Activated gamma-delta T cell treated with anti-CD3 and anti-CD28 coated beads, Interleukin-2, amount 50 U/mL, for 16 hours (primary cell): ENCODE measurements at places on chromosomes 3 and 15.

DNA sequence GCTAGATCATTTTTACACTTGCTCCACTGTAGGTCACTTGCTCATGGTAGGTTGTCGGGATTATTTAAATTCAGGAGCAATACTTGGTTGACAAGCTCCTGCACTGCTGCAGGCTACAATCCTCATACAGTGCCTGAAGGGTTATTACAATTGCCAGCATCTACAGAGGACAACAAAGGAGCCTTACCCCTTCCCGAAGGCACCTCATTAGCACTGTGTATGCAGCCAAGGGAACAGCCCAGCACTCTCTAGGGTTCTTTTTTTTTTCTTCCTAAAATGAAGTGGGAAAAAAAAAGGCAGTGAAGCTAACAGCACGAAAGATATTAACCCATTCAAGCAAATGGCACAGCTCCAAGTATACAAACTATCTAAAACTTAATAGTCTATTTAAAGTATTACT, 142.7 kb downstream of the ULK4 start:
- no peak for DNase-seq

DNA sequence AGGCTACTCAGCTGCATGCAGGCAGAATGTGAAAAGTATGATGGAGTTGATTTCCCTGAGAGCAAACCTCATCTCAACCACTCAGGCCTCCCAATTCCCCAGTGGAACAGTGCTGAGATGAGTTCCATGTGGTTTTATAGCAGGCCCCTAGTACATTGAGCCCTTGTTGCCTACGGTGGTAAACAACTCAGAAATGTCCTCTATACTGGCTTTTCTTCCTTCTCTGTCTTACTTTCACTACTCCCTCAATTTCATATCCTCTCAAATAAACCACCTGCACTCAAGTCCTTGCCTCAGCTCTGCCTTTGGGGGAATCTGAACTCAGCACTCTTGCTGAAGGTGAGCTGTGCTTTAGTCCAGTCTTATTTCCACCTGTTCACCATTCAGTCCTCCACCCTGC, 399.9 kb downstream of the PDCD6IP start:
- DNase-seq, result no peak

DNA sequence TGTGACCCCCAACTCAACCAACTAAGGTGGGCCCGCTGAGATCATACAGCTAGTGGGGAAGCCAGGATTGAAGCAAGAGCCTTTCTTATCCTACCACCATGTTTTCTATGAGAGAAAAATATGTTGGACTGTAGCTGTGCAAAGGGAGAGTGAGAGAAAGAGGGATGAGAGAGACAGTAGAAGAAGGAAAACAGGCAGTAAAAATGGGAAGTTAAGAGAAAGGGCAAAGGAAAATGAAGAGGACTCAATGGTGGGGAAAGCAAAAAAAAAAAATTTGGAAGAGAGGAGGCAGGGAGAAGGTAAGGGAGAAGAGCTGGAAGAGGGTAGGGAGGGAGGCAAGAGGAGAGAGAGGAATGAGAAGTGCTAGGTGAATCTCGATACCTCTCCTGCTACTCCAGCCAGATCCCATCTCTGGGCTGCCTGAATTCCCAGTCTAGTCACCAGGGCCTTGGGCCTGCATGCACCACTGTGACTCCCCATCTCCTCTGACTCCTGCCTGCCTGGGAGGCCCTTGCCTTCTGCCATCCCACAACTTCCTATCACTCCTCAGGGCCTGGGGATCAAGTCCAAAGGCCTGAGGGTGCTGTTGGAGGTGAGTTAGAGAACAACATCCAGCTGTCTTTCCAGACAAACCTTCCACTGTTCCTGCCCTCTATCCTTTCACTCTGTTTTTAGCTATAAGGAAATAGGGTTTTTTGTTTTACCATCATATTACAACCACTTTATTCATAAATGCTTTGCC, 15.7 kb downstream of the FAM81A start:
- no peak for DNase-seq

- no peak for DNase-seq
Observed at GRCh38 chr3:50171540-50172301, 16.6 kb downstream of the SEMA3F start.

DNA sequence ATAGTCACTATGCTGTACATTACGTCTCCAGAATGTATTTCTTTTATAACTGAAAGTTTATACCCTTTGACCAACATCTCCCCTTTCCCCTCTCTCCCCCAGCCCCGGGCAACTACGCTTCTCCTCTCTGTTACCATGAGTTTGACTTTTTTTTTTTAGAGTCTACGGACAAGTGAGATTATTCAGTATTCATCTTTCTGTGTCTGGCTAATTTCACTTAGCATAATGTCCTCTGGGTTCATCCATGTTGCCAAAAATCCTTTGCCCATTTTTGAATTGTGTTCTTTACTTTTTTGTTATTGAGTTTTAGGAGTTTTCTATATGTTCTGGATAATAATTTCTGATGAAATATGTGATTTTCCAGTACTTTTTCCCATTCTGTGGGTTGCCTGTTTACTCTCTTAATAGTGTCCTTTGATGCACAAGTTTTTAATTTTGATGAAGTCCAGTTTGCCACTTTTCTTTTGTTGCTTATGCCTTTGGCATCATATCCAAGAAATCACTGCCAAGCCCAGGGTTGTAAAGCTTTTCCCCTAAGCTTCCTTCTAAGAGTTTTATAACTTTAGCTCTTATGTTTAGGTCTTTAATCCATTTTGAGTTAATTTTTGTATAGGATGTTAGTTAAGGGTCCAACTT, 126.7 kb upstream of the NSMCE3 start:
- DNase-seq, result no peak

DNA sequence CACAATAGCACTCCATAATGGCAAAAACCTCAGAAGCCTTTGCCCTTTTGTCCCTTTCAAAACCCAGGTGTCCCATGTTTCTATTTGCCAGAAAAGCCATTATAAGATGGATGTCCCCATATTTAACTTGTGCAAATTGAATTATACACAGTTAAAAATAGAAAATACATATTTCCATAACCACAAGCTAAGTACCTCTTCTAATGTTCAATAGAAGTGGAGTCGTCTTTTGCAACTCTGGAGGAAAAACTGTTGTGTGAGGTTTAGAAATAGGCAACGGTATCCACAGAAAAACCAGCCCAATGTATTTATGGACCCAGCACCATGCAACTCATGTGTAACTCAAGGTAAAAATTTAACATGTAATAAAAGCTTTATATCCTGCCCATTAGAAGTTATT, 83.6 kb upstream of the STRIT1 start:
- DNase-seq, result no peak

DNA sequence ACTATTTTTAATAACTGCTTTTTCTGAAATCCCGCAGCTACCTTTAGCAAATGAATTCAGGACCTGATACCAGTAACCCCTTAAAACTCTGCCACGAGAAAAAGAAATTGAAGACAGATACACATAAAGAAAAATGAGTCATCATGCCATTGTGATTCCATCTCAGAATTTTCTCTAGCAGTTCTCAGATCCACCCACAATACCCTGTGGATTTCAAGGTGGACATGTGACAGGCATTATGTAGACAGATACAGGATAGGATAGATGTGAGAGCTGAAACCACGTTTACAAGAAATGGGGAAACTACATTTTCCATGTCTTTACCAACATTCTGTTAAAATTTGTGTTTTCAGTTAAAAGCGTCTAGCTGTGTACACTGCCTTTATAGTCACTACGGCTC, 291.9 kb upstream of the NR2F2 start:
- no peak for DNase-seq

GRCh38 chr15:39593656-39594445, 13.0 kb downstream of the THBS1 start:
- no peak for DNase-seq

DNA sequence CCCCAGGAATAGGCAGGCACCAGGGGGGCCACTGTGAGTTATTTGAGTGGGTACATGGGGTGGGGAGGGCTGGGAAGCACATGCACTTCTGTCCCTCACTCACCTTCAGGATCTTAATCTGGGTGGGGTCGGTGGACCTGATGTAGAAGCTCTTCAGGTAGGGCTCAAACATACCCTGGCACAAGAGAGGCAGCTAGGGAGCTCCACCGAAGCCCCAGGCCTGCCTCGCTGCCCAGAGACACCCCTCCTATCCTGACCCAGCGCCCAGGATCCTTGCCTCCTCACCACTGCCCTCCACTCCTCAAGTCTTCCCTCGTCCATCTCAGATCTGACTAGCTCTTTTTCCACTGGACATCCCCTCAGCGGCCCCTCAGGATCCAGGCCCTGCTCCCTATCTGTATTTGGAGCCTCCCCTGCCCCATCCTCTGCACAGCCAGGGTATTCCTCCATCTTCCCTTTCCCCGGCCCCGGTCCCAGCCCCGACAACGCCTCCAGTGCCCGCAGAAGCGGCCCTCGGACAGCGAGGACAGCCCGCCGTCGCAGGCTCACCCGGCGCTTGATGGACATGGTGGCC, 30.0 kb downstream of the AP3B2 start:
- no peak for DNase-seq

DNA sequence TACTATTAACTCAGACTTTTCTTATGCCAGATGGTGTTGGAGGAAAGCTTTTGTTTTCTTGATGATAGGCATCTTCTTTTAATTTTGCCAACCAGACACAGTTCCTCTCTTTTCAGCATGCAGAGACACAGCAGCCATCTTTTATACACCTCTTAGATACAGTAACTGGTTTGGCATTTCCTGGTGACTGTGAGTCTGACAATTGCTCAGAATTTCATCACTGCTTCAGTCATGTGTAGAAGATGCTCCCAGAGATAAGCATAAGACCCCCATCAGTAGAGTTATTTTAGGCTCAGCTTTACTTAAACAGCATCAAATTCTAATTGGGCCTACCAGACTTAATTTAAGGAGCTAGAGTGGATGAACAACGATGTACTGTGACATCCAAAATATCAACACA, 779.0 kb downstream of the SQOR start:
- DNase-seq, result no peak

- DNase-seq, result no peak
Observed at GRCh38 chr3:3308809-3309208, 129.3 kb upstream of the CRBN start.
